NCI-H1930 (cell line): ENCODE measurements at places on chromosomes 7 and 10.

DNA sequence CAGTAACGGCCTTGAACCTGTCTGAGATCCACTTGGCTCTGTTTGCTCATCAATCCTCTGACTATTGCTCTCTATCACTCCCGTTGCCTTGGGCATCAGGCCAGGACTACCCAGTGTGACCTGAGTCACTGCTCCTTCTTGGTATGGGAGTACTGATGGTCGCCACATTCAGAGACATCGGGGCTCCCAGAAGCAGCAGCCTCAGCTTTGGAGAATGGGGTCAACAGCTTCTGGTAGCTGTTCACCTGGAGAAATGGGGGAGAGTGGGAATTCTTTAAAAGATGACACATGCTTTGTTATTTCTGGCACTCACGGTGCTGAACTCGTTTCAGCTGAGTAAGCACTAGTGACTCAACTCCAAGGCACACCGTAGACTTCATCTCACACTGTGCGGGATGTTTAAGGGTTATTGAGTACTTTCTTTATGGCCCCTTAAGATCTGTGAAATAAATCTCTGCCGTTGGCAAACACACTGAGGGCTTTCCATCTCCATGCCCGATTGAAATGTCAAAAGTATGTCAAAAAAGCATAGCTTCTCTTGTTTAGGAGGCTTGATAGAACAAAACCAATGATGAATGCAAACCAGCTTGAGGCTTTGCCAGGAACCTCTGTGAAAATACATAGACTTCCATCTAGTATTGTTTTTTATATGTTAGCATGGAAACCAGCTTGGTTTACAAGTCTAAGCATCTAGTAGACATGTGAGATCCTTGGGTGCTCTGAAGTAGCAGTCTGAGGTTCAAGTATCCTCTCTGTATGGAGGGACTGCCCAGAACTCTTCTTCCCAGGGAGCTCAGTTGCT is 333.1 kb downstream of the CXCL12 start:
- no peak for DNase-seq

GRCh38 chr7:127792528-127793342 is 140.7 kb downstream of the SND1 start:
- peak; percentile 35 for DNase-seq

DNA sequence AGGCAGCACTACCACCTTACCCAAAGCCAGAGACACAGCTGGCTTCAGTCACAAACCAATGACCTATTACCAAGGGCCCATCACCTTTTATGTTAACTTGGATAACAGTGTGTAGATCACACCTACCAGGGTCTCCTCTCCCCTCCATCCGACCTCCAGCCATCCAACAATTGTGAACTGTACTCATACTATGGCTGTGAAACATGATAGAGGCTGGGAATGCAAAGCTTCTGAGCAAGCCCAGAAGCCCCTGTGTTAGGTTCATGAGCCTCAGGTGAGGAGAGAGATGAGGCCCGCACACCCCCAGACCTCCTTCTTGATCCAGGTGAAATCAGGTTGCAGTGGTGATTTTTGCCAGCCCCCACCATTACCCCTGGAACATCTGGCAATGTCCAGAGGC is 47.7 kb downstream of the PNLIPRP2 start:
- no peak for DNase-seq

- DNase-seq = peak; percentile 71
These were observed at the start of gene CASP7 for GRCh38 chr10:113679463-113680189. CASP7 (plus strand) TSS chr10:113679912; CDS start chr10:113697494, 17,582 bp downstream.

- no peak for DNase-seq
These were observed 4.5 kb downstream of the FAM180A start for GRCh38 chr7:135743907-135744731.

- DNase-seq = no peak
These were observed 97.8 kb downstream of the AUTS2 start for GRCh38 chr7:69696054-69696591.

GRCh38 chr7:79060498-79060897 is 393.0 kb downstream of the MAGI2 start:
- DNase-seq = no peak

- DNase-seq = no peak
These were observed 65.7 kb downstream of the MYL10 start for GRCh38 chr7:101563198-101563901.

- DNase-seq = peak; percentile 61
These were observed 718 bp upstream of the CTBP2 start for GRCh38 chr10:125160856-125161706.

DNA sequence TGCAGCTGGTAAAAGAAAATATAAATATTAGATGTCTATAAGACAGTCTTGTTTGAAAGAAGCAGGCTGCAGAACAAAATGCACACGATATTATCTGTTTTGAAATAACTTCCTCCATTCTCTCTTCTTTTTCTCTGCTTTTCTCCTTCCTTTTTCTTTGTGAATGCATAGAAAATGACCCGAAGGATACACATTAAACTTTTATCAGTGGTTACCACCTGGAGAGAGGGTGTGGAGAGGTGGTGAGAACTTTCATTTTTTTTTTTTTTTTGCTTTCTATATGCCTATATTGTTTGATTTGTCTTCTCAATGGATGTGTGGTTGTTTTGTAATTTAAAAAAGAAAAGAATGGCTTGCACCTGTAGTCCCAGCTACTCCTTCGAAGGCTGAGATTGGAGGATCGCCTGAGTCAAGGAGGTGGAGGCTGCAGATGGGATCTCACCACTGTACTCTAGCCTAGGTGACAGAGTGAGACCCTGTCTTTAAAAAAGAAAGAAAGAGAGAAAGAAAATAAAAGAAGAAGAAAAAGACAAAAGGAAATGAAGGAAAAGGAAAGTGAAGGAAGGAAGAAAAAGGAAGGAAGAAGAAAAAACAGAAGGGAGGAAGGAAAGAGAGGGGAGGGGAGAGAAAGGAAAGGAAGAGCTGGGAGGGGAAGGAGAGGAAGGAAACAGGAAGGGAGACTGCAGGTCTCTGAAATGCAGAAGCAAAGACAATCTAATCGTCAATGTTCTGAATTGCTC is 64.4 kb downstream of the SAMD9 start:
- DNase-seq = no peak

DNA sequence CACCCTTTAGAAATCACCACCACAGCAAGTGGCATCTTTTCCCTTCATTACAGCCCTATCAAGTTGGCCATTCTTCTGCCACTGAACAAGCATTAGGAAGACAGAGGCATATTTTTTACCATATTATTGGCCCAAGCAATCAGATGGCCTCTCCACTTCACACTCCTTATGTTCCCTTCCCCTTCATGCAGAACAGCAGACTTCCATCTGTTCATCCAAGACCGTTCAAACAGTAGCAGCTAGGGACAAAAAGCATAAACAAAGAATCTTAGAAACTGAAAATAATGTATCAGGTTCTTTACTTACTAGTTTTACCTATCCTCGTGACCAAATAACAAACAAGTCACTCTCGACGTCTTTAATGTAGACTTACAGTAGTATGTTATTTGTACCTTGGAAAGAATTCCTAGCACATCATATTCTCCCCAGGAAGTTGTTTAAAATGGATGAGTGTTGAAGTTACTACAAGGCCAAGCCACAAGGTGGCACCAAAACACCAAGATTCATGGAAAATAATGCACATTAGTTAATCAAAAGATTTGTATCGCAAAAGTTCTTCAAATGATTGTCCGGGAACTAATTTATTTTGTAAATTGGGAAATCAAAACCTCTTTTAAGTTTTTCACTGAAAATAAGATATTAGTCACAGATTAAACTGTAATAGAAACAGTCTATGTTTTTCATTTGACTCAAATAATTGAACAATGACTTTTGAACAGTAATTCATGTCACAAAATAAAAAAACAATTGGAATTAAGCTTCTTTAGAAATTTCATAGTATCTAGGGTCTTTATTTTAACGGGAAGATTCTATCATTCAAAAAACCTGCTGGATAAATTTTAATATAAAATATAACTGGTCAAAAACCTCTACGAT is 112.1 kb downstream of the VPS41 start:
- peak; percentile 45 for DNase-seq

DNA sequence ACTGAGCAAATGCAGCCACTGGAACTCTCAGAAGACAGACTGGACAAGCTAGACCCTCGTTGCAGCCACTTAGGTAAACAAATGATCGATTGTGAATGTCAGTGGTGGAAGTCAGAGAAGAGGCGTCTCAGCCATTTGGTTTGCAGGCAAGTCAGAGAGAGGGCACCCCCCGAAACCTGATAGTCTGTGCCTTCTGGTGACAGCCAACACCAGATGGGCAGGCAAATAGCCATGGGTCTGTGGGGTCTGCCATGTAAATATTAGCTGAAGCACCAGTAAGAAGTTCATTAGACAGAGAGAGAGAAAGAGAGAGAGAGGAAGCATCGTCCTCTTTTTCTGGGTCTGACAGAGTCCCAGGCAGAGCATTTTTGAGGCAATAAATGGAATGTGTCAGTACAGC is 5.4 kb downstream of the PPP1R17 start:
- no peak for DNase-seq

- no peak for DNase-seq
These were observed 14.1 kb downstream of the SLC18A2 start for GRCh38 chr10:117254774-117255735.

GRCh38 chr10:124025660-124026588 is 67.5 kb downstream of the CHST15 start:
- no peak for DNase-seq

DNA sequence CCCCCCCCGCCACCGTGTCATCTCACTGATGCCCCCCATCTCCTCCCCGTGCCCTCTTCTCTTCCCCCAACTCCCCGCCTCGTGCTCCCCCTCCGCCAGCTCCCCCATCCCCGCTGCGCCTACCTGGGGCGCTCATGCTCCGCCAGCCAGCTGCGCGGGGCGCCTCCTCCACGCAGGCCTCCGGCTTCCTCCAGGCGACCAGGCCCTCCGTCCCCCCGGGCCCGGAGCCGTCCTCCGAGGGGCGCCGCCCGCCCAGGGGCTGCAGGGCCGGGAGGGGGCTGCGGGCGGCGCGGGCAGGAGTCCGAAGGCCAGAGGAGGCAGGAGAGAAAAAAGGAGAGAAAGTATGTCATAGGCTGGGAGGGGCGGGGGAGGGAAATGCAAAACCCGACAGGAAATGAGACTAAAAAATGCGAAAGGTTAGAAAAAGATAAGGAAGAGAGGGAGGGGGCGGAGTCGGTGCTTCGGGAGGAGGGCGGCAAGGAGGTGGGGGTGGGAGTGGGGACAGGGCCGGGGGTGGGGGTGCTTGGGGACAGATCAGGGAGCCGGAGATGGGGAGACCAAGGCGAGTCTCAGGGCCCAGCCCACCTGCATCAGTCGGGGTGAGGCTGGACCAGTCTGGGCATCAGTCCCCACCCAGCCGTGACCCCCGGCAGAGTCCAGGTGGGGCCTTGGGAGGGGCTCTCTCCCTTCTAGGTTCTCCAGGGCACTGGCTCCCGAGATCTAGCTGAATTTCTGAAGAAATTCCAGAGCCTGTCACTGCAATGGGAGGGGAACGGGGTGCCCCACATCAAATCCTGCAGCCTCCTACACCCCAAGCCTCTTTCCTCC is at the start of gene CARD11:
Gene CARD11, minus strand, starts transcription at position 324 of the 828 bp plus-strand sequence. CDS start 85,361 bp downstream, outside the sequence.
- DNase-seq = no peak

DNA sequence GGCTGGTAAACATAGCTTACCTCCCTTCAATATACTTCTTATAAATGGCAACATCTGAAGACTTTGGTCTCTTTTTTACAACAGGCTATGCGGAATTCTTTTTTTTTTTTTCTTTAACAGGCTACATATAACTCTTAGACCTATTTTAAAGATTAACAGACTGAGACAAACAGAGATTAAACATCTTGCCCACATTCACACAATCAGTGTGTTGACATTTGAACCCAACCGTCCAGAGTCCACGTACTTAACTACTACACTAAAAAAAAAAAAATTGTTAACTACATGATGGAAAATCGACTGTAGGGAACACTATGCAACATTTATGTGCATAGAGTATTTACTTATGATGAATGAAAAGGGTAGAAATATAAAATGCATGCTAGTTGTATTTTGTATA is 298.5 kb downstream of the ELMO1 start:
- DNase-seq = no peak

GRCh38 chr7:105638334-105638733 is 57.0 kb upstream of the EFCAB10 start:
- no peak for DNase-seq

DNA sequence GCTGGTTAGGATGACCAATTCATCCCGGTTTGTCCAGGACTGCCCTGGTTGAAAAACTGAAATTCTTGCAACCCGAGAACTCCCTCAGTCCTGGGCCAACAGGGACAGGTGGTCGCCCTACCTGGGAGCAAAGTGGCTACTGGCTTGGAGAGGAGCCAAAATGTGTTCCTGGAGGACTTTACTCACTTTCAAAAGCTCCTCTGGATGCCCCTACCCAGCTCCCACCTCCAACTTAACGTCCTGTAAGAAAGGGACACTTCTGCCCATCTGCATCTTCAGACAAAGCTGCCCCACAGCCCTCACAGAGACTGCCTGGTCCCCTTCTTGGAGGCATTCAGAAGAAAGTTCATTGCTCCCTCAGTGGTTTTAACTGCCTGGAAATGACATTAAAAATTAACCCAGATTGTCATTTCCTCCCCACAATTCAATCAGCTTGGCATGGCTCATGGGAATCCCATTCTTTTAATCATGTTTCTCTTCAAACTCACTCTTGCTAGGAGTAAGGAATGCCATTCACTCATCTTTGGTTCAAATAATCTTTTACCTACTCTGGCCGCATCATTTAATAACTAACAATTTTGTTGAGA is 24.0 kb upstream of the HSPA12A start:
- no peak for DNase-seq

GRCh38 chr10:63365976-63366765 is 99.6 kb downstream of the JMJD1C start:
- no peak for DNase-seq

DNA sequence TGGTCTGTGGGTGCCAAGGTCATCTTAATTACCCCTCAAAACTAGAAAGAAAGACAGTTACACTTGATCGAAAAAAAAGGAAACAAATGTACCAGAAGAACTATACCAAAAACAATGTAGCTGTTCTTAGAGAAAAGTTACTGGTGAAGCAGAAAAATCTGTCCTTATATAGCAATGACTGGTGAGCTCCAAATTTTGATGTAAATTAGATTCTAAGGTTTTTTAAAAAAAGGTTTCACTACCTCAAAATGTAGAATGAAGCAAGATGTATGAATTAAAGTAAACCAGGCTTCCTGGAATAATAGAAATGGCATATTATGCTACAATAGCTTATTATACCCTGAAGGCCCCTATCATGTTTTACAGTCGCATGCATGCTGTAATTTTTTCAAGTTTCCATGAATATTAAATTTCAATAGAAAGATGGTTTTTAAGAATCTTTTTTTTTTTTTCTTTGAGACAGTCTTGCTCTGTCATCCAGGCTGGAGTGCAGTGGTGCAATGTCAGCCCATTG is 28.4 kb upstream of the FKBP9 start:
- no peak for DNase-seq

GRCh38 chr10:60974463-60975149 is 30.6 kb upstream of the RHOBTB1 start:
- DNase-seq = no peak
